ENCODE measurements at places on chromosomes 6 and 20. TPM values are rescaled to one million over a fixed set of nuclear protein-coding genes. Genes with fewer than 3 reads are reported as not detected.

GSTA3 gene
- not detected for total RNA-seq

COL10A1 gene
- not detected for total RNA-seq

C6orf132 gene
- 2.2 TPM for total RNA-seq

GTSF1L gene
- not detected for total RNA-seq

INSM1 gene
- total RNA-seq = not detected

GPR63 gene
- 0.79 TPM for total RNA-seq

LY6G5C gene
- total RNA-seq = 1.8 TPM

PTPRA gene
- total RNA-seq = 26.5 TPM

TFAP2C gene
- 0.20 TPM for total RNA-seq

GJA10 gene
- total RNA-seq = not detected

BPIFB4 gene
- not detected for total RNA-seq

TRIM39 gene
- total RNA-seq = 9.0 TPM

BNIP5 gene
- not detected for total RNA-seq

C6orf141 gene
- 0.32 TPM for total RNA-seq

PRL gene
- not detected for total RNA-seq

NR2E1 gene
- not detected for total RNA-seq

C20orf202 gene
- total RNA-seq = 0.25 TPM

GNAS-AS1 gene
- 0.35 TPM for total RNA-seq

TCP11 gene
- not detected for total RNA-seq

CAGE1 gene
- total RNA-seq = not detected

NCOA6 gene
- total RNA-seq = 17.1 TPM

CALHM5 gene
- 2.4 TPM for total RNA-seq

ADGRB3 gene
- 0.89 TPM for total RNA-seq

LY6G5B gene
- total RNA-seq = 3.9 TPM

EYA4 gene
- 20.2 TPM for total RNA-seq

SERPINB1 gene
- 25.4 TPM for total RNA-seq

TTLL9 gene
- not detected for total RNA-seq

ZNF311 gene
- 0.30 TPM for total RNA-seq

COL21A1 gene
- 23.2 TPM for total RNA-seq

BEND6 gene
- 0.35 TPM for total RNA-seq

IL17A gene
- total RNA-seq = not detected

Data from left ventricle myocardium superior (tissue), 1 donor.